ENCODE measurements at places on chromosomes 13 and 19.

DNA sequence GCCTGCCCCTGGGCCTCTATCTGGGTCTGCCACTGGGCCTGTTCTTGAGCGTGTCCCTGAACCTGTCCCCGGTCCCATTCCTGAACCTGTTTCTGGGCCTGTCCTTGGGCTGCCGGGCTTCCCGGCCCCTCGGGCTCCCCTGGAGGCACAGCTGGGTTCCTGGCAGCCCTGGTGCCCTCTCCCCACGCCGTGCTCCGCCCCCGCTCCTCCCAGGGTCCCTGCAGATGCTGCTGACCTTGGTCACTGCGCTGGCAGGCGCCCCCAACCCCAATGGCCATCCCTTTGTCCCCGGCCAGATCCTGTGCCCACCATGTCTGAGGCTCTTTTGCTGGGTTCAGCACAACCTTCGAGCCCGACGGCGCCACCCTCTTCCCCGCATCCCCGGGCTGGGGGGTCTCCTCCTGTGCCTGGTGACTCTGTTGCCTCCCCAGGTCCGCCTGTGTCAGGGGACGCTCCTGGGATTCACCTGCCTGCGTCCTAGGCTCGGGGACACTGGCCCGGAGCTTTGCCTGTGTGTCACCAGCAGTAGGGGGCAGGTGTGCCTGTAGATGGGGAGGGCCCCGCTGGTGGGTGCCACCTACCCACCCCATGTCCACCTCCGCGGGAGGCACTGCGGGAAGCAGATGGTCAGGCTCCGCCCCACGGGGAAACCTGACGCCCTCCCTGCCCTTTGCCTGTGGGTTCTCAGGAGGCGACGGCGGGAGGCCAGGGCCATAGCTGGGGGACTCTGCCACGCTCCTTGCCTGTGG is 41.0 kb upstream of the GRTP1 start:
- DNase-seq: peak; percentile 87

DNA sequence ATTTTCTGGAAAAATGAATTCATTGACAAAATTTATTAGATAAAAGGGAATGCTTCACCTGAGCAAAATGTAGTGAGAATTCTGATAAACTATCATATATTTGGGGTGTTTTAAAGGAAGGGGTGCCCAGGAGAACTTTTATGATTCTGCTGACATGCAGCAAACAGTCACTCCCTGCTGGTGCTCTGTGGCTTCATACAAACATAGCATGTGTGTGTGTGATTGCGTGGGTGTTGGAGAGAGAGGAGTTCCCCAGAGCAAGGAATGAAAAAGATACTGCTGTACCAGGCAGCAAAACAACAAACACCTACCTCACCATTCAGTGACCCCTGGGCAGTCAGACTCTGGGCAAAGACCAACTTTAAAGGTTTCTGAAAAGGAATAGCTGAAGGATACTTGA is 546.7 kb downstream of the RFC3 start:
- DNase-seq: no peak

GRCh38 chr13:41942462-41943094 is 18.3 kb downstream of the VWA8 start:
- no peak for DNase-seq

GRCh38 chr19:54248016-54248601 is 5.5 kb upstream of the LILRA6 start:
- DNase-seq: no peak

GRCh38 chr19:47421844-47422395 is 2.6 kb upstream of the MEIS3 start:
- DNase-seq: no peak

DNA sequence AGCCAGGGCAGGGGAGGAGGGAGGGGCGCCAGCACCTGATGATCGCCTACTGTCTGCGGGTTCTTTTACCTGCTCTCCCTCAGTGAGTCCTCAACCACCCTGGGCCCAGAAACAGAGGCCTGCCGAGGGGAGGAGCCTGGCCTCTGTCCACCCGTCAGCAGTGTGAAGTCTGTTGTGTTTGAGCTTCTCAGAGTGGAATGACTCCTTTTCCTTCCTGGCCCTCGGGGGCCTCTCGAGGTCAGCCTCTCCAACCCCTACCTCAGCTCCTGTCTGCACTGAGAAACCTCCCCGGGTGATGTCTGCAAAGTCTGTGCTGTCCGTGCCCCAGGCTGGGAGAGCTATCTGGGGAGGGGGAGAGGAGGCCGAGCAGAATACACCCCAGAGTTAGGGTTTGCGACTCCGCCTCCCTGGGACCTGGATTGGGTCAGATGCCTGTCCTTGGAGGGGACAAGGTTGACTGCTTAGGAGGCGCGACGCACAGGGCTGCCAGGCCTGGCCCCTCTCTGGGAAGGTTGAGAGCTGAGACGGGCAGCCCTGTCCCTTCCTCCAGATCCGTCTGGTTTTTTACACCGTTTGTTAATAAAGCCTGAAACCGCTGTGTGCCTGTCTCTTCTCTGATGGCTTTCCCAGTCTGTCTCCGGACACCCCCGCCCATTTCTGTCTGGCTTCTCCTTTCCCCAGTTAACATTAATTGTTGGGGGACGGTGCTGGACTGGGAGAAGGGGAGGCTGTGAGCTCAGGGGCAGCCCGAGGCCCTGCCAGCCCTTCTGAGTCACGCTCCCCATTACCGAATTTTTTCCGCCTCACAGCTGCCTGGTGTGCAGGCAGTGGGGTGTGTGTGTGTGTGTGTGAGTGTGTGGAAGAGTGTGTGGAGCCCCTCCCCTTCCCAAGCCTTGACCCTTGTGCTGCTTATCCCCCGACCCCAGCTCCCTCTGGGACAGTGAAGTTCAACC is 989 bp upstream of the SSC5D start:
- DNase-seq: no peak

- DNase-seq: peak; percentile 63
Measured at GRCh38 chr13:98144801-98145350, 2.0 kb downstream of the FARP1 start.

DNA sequence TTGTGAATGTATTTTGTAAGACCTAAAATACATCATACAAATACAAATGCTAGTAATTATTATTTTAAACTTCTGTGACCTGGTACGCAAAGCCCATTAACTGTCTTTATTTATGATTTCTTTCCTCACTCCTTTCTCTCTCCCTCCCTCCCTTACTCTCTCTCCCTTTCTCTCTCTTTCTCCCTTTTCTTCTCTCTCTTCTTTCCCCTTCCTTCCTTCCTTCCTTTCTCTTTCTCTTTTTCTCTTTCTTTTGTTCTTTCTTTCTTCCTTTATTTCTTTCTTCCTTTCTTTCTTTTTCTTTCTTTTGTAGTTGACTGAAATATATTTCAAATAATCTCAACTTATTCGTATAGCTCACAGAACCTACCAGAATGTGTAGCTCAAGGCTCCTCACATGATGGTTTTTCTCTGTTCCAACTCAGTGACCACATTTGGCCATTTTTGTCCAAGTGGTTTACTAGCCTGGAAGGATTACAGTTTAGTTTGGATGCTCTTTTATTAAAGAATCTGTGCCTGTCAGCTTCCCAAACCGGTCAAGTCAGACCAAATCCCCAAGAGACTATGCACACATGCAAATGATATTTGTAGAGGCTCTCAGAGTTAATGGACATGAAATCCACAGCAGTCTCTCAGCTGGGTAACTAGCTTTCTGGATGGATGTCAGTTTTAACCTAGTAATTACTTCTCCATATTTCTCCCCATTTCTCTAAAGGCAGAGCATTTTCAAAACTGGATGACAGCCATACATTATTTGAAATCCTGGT is 71.7 kb downstream of the POSTN start:
- no peak for DNase-seq

GRCh38 chr19:12052091-12052496 is 667 bp downstream of the ZNF878 start:
- DNase-seq: no peak

- DNase-seq: no peak
Measured at GRCh38 chr19:9531933-9532332, 6.5 kb downstream of the ZNF426 start.

DNA sequence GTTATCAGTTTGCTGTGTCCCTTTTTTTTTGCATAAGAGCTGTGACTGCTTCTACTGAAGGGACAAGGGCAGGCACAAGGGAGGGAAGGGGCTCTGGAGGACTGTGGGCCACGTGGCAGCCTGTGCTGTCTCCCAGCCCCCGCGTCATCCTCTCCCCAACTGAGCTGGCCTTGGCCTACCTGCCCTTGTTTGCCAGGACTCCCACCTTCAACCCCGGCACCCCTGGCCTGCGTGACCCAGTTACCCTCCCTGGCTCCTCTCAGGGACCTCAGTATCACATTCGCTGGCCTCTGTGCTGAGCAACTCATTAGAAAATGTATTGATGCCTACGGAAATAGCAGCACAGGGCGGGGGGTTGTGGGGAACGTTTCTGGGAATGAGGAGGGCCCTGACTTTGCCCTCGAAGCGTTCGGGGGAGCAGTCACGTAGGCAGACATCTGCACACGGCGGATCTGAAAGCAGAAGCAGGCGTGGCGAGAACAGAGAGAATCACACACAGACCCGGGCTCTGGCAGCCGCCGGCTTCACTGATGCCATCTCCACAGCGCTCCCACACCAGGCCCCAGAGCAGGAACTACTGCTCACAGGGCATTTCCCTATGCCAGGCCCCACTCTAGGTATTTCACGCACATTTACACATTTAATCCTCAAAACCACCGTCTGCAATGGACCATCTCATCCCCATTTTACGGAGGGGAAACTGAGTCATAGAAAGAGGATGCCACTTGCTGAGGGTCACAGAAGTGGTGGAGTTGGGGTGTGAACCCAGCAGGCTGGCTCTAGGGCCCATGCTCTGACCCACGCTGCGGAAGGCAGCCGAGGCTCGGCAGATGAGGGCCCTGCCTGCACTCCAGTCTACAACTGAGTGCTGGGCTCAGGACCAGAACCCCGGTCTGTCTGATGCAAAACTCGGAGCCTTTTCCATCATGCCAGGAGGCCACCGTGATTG is 5.7 kb upstream of the ATF5 start:
- no peak for DNase-seq

GRCh38 chr13:30373727-30374126 is 48.6 kb upstream of the UBE2L5 start:
- no peak for DNase-seq

DNA sequence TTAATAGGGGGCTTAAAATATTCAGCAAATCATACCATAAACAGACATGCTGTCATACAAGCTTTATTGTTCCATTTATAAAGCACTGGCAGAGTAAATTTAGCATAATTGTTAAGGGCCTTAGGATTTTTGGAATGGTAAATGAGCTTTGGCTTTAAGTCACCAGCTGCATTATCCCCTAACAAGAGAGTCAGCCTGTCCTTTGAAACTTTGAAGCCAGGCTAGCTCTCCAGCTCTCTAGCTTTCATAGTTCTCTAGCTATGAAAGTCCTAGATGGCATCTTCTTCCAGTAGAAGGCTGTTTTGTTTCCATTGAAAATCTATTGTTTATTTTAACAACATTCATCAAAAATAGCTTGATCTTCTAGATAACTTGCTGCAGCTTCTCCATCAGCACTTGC is 420.8 kb upstream of the GPC6 start:
- DNase-seq: no peak

DNA sequence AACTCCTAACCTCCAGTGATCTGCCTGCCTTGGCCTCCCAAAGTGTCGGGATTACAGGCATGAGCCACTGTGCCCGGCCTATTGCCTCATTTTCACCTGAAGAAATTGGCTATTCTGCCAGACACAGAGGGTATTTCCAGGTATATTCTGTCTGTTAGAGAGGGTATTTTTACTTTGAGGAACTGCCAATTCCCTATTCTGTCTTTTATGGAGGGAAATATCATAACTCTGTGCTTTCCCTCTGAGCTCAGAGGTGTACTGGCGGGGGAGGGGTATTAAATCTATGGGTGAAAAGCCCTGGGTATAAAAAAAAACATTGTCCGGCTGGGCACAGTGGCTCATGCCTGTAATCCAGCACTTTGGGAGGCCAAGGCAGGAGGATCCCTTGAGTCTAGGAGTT is 24.8 kb downstream of the TSKS start:
- no peak for DNase-seq

GRCh38 chr19:39144290-39145071 is 18.9 kb downstream of the PAK4 start:
- DNase-seq: no peak

GRCh38 chr19:33477781-33478180 is 43.8 kb downstream of the PEPD start:
- no peak for DNase-seq

GRCh38 chr13:31998131-31998530 is 33.4 kb upstream of the FRY start:
- DNase-seq: no peak

DNA sequence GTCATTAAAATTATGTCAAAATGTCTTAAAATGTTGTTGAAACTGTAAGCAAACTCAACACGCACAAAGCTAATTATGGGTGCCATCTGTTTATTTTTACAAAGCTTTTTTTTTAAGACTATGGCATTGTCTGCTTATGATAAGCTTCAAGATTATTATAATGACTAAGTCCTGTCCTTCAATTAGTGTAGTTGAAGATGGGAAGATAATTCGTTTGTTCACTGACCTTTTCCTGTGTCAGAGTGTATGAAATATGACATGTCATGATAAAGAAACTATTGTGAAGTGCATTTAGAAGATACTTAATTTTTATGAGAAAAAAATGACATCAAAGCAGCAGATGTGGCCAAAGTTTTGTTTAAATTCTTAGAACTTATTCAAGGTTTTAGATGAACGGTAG is 211.3 kb downstream of the PCCA start:
- no peak for DNase-seq

- DNase-seq: no peak
Measured at GRCh38 chr19:33674626-33675367, 53.0 kb downstream of the CHST8 start.

DNA sequence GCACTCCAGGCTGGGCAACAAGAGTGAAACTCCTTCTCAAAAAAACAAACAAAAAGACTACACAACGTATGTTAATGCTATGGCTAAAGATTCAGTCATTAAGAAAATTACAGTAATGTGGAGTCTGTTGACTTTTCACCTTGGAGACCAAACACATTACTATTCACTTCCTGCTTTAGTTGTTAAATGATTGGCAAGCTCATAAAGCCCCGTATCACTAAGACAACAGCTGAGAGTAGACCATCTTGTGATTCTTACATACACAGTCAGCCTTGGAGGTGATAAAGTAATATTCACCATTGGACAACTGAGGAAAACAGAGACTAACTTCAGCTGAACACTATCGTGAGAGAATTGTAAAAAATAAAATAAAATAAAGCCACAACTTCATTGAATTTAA is 86.5 kb downstream of the KCTD12 start:
- DNase-seq: no peak

DNA sequence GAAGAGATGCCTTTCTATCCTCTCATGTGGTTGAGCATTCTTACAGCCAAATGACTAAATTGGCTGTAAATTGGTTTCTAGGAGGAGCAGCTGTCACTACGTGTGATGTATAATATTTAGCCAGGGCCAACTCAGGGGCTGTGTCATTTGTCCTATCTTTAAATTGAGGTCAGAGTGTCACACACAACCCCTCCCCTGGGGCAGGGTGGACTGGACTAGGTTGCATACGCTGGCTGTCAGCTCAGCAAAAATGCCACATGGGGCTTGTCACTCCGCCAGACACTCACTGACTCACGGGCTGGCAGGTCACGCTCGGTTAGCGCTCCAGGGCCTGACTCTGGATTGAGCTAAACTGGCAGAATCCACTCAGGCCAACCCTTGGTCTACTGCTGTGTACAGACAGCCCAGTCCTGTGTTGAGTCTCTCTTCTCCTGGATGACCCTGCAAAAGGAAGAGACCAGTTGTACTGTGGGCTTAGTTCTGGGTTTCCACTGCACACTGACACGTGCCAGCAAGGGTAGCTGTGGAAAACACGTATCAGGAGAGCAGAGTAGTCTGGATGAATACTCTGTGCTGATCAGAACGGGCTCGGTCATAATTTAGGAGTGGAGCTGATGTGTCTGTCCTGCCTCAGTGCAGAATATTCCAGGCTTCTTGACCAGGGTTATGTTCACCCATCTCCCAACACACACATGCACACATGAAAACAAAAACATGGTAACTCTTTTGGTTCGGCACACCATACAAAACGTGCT is 29.1 kb downstream of the SHISA2 start:
- peak; percentile 53 for DNase-seq

GRCh38 chr19:29875931-29876330 is 64.1 kb downstream of the CCNE1 start:
- no peak for DNase-seq

All from SHP77 (cell line).